Astrocyte of the cerebellum (primary cell): ENCODE measurements at places on chromosomes 13 and 19.

DNA sequence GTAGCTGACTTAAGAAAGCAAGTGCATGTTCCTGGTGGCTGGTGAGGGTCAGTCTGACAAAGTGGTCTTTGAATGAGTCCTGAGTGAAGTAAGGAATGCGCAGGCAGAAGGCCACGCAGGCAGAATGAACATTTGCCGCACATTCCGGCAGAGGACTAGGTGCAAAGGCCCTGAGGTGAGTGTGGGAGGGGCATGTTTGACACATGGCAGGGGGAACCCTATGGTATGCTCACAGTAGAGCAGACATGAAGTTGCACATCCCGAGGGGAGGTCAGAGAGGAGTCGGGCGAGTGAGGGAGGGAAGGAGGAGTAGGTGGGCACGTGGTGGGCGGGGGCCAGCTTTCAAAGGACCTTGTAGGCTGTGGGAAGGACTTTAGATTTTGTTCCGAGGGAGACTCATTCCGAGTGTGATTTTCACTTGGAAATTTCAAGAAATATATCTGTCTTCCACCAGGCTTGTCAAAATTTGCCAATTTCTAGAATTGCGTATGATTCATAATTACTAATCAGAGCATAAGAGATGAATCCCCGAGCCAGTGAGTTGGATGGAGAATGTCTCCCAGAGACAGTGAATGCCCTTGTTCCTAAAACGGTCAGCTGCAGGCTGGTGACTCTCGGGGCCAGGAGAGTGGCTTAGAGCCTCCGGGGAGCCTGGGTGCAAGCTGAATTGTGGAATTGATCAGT, 40.3 kb downstream of the ERICH6B start:
- DNase-seq = no peak

DNA sequence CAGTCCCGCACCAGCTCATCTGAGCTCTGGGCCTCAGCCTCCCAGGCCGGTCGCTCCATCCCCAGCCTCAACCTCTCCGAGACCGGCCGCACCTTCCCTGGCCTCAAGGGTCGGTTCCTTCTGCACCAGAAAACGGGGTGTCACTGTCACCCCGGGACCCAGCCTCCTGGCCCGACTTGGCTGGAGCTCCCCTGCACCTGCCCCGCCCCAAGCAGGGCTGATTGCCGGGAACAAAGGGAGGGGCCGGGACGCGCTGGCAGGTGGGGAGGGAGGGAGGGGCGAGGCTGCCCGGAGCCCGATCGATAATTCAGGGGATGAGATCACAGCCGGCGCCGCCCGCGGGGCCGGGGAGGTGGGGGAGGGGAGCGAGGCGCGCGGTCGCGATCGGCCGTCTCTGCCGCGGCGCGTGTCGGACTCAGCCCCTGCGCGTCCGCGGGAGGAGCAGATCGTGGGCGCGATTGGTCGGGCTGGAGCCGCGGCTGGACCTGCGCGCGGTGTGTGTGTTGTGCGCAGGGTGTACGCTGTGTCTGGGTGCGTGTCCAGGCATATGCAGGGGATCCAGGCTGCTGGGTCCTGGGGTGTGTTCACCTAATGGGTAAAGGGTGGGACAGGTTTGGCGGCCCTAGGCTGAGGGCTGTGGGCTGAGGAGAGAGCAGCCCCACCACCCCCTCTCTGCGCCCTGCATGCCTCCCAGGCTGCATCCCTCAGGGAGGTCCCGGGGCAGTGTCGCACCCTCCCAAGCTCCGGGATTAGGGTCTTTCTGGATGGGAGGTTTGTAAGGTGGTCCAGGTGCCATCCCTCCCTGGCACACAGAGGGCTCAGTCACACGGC, 1.1 kb upstream of the SHC2 start:
- DNase-seq = no peak

GRCh38 chr19:38561053-38561606, 56.6 kb downstream of the MAP4K1 start:
- DNase-seq = no peak

DNA sequence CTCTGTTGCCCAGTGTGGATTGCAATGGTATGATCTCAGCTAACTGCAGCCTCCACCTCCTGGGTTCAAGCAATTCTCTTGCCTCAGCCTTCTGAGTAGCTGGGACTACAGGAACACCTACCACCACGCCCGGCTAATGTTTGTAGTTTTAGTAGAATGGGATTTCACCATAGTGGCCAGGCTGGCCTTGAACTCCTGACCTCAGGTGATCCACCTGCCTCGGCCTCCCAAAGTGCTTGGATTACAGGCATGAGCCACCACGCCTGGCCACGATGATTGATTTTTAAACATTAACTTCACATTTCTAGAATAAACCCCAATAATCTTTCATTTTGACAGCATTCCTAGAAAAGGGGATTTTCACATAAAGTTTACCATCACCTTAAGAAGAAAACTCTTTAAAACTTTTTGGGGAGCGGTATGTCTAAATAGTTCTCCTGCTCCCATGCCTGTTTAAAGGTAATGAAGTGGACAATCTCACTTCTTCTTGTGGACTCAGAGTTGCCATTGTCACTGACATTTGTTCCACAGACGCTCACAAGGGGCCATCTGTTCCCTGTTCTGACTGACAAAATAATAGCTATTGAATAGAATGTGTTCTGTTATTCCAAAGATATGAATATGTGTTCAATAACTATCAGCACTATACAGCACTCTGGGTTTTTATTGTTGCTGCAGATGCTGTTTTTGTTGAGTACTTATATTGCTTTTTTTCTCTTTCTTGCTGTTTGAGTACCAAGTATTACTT, 66.1 kb upstream of the C1QTNF9B start:
- DNase-seq = no peak

DNA sequence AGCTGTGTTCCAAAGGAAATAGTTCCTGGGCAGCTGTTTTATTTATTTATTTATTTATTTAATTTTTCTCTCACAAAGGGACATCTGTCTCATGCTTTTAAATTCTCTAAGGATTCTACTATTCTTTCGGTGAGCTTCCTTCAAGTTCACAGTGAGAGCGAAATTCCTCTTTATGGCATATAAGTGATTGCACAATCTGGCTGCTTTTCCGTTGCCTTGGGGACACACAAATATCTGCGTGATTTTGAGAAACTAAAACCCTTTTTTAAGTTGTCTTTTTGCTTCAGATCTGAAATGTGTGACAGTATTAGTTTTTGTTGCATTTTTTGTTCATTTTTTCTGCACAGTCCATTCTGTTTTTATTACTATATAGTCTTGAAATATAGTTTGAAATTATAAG, 19.2 kb downstream of the ZNF486 start:
- no peak for DNase-seq
